ENCODE measurements at places on chromosomes 1 and 21.

DNA sequence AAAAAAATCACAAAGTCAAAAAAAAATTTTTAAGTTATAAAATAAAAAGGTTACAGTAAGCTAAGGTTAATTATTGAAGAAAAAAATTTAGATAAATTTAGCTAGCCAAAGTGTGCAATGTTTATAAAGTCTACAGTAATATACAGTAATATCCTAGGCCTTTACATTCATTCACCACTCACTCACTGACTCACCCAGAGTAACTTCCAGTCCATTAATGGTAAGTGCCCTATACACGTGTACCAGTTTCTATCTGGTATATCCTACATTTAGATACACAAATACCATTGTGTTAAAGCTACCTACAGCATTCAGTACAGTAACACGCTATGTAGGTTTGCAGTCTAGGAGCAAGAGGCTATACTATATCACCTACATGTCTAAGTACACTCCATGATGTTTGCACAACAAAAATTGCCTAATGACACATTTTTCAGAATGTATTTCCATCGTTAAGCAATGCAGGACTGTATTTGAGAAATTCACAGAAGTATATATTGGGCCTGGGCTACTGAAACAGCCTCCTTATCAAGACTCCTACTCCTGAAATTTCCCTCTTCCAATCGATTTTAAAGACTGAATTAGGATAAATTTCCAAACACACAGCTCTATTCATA, 155.1 kb downstream of the COP1 start:
- DNase-seq = no peak

GRCh38 chr1:112034277-112034676, 44.8 kb upstream of the KCND3 start:
- DNase-seq = no peak

- peak; percentile 30 for DNase-seq
Observed at GRCh38 chr1:27646676-27647075, 11.7 kb upstream of the FGR start.

GRCh38 chr1:111219557-111220286, 7.8 kb upstream of the CHI3L2 start:
- DNase-seq = no peak

DNA sequence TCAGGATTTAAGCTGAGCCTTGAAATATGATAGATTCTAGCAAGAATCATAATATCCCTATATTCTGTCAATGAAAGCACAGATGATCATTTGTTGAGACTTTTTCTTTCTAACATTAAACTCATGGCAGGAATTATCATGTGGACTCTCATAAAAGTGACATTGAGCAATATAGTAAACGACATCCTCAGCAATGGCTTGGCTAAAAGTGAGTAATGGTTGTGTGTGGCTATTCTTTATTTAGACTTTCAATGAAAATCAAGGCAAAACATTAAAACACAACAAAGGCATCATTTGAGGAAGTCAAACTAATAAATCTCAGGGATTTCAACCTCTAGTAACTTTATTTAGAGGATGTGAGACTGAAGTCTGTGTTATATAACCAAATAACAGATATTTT, 257.8 kb upstream of the ADGRL4 start:
- no peak for DNase-seq

GRCh38 chr1:186848509-186849130, 19.9 kb downstream of the PLA2G4A start:
- no peak for DNase-seq

- no peak for DNase-seq
Observed at GRCh38 chr1:68358439-68358838, 91.3 kb downstream of the RPE65 start.

DNA sequence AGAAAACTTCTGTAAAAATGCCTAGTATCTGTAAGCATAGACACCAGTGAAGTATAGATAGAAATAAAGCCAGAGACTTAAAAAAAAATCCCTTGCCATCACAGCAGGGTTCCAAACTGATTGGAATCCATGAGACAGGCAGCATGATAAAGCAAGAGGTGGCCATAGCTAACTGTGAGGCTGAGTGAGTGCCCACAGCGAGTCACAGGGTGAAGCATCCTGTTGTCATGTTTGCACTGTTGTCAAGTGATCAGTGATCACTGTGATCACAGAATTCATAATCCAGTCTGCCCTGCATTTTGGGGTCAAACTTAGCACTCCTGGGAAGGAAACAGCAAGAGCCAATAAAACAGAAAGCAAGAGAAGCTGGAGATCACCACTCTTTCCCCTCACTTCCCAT, 33.3 kb downstream of the LRRC8B start:
- DNase-seq = no peak

DNA sequence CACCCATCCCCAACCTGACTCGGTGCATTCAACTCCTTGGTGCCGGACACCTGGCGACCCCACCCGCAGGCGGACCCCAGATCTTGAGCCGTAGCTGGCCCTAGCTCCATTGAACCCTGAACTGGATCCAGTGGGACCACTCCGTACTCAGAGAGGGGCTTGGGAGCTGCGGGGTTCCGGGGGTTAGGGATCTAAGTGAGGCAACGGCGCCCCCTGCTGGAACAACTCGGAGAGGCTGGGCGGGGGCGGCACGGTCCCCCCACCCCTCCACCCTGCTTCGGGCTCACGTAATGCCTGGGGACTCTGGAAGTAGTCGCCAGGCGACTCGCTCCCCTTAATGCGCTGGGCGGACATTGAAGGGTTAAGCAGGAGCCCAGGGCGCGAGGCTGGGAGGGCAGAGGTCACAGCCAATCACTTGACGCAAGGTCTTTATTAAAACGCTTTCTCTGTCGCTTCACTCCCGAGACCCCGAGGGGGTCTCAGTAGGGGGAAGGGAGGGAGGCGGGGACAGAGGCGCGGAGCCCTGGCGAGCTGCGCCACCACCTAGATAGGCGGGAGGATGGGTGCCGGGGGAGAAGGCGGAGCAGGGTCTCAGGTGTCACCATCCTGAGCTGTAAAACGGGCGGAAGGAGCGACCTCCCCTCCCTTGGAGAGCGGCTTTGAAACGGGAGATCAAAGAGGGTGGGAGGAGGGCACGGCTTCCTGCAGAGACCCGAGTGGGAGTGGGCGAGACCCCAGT, 704 bp upstream of the CRABP2 start:
- DNase-seq = peak; percentile 82
